Stimulated activated naive CD8-positive, alpha-beta T cell treated with anti-CD3 and anti-CD28 coated beads, Interleukin-15, Interleukin-2, amounts not matched to agents 100 U/mL and 50 U/mL, for 24 hours (primary cell): ENCODE measurements at places on chromosomes 2 and 18.
A peak's percentile ranks its signal among the peaks of the same experiment; 100 is the strongest.

DNA sequence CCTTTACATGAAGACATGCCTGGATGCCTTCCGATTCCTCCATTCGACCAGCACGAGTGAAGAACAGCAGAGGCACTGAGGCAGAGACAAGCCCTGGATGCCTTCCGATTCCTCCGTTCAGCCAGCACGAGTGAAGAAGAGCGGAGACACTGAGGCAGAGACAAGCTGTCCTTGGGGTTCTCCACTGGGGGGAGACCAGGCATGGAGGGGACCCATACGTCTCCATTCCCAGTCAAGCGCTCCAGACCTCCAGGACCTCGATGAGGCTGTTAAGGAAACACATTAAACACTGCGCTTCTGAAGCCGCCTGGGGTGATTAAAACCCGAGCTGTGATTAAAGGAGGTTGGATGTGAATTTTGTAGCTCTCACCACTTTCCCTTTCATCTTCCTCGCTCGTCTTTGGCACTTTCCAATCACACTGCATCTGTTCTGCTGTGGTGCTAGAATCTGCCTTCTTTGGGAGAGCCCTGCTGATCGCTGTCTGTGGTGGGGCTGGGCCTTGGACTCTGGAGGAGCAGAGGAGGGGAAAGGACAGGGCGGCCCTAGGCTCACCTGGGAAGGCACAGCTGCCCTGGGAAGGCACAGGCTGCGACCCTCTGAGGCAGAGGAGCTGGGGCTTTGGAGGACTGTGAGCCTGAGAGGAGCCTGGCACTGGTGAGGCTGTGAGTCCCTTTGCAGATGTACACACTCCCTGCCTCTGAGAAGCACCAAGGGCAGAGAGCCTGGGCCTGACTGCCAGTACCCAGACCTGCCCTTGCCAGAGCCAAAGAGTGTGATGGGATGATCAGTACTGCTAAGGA lies 463.1 kb upstream of the HS6ST1 start:
- no peak for DNase-seq

- DNase-seq = no peak
Measured at GRCh38 chr2:202251494-202251893, 13.1 kb upstream of the SUMO1 start.

GRCh38 chr2:229454934-229455631 lies 184.0 kb upstream of the PID1 start:
- no peak for DNase-seq

GRCh38 chr2:60735496-60736250 lies 20.4 kb upstream of the PAPOLG start:
- DNase-seq = peak; percentile 29
